Activated naive CD4-positive, alpha-beta T cell treated with anti-CD3 and anti-CD28 coated beads, Interleukin-2, amount 50 U/mL, for 72 hours (primary cell): ENCODE measurements at places on chromosomes 3 and 15. TPM values are rescaled to one million over a fixed set of nuclear protein-coding genes. Genes with fewer than 3 reads are reported as not detected.

GRCh38 chr3:143567823-143568222 lies 280.4 kb downstream of the SLC9A9 start:
- no peak for DNase-seq

- DNase-seq = no peak
These were observed 80.0 kb upstream of the MRPS22 start for GRCh38 chr3:139263798-139264197.

- DNase-seq = no peak
These were observed 2.4 kb upstream of the PIK3R4 start for GRCh38 chr3:130748981-130749380.

DNA sequence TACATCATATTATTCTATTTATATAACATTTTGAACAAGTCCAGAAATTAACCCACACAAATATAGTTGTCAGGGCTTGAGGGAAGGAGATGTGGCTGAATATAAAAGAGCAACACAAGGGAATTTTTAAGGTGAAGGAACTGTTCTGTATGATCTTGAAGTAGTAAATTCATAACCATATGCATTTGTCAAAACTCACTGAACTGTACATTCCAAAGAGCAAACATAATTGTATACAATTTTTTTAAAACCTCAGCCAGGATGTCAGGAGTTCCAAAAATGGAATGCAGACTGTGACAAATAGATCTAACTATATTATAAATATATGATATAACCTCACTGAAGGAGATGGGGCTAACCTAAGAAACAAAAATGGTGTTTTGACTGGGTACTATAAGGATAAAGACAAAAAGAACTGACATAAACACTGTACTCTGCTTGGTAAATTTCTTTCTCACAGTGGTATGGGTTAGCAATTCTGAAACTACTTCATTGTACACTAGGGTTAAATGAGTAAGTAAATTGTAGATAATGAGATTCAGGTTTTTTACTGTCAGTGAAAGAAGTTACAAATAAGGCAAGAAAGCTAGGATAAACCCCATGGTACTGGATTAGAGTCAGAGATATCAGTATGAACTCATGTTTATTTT lies 14.4 kb downstream of the GOLGB1 start:
- DNase-seq = no peak

The SPTBN5 gene
- total RNA-seq = 0.55 TPM
